ENCODE measurements at places on chromosomes 13 and 19.

GRCh38 chr13:111110054-111110453, 5.1 kb upstream of the ARHGEF7 start:
- DNase-seq = no peak

DNA sequence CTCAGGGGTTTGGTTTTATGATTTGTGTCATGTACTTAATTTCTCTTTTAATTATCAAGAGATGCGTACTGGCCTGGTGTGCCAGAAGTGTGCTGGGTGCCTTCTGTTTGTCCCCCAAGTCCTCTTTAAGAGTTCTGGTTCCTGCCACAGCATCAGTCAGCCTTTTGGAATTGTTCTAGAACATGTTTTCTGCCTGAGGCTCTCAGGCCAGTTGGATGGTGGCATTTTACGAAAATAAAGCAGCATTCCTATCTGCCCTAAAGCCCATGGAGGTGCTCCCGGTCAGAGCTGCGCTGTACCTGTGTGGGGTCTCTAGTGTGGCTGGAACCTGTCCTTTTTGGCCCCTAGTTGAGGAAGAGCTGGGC, 54.1 kb downstream of the TSSK6 start:
- no peak for DNase-seq

- no peak for DNase-seq
These were observed 375.3 kb downstream of the GPC5 start for GRCh38 chr13:91773591-91774227.

GRCh38 chr13:46541210-46541609, 11.8 kb upstream of the LRCH1 start:
- no peak for DNase-seq

DNA sequence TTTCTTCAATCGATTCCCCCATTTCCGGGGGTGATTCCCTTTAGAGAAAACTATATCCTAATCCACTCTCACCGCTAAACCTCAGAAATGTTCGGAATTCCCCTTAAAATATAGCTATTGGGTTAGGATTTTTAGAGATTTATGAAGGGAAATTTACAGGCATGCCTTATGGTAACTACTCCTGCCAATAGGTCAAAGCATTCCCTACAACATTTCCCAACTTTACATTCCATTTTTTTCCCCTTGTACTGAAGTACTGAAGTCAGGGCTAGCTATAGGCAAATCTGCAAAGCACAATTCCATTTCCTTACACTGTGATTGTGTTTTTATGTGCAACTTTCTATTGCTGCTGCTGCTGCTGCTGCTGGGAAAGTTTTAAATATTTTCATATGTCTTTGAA, 2.1 kb downstream of the EDNRB start:
- no peak for DNase-seq

DNA sequence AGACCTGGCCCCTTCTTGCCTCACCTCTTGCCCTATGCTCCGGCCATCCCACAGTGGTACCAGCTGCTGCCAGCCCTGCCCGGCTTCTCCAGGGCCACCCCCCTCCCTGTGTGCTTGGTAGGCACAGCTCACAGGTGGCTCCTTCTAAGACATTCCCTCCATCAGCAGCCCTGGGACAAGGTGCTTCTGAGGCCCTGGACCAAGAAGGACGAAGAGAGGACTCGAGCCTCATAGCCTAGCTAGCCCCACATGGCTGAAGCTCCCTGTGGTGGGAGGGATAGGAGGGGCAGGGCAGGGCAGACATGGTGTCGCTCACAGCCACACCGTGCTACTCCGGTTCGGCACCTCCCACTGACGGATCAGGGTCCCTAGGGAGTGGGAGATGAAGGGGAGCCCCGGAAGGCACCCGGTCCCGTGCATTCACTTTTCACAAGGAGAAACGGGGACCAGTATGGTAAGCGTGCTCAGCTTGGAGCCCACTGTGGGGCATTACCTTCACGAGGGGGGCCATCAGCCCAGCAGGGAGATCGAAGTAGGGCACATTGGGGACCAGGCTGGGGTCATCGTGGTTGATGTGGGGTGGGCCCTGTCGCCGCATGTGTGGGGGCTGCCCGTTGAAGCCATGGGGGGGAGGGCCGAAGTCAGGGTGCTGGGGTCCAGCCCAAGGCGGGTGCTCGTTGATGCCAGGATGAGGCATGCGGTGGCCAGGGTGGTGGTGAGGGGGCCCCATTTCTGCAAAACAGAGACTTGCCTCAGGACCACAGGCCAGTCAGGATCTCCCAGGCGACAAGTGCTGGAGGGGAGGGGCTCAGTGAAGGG, 19.5 kb downstream of the CHERP start:
- DNase-seq = no peak

- DNase-seq = peak; percentile 43
These were observed 709 bp downstream of the N4BP2L1 start for GRCh38 chr13:32426990-32427851.

DNA sequence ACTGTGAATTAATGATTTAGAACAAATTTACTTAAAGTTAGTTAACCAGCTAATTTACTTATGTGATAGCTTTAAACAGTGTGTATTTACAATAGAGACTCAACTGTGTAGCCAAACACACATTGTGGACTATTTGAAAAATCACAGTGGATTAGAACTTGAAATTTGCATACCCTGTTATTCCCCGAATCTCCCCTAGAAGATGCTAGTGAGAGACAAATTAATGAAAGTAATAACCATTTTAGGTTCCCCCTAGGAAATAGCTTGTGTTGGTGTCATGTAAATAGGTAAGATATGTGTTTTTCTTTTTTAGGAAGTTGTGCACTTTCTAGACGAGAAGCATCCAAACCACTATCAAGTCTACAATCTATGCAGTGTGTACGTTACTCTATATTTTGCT, 98.5 kb downstream of the C1QTNF9 start:
- DNase-seq = no peak

- DNase-seq = no peak
These were observed 8.7 kb upstream of the INSL3 start for GRCh38 chr19:17829855-17830566.
